ENCODE measurements at places on chromosomes 5 and 9. TPM values are rescaled to one million over a fixed set of nuclear protein-coding genes. Genes with fewer than 3 reads are reported as not detected.

The IL5 gene
- total RNA-seq, result not detected

The THBS4 gene
- total RNA-seq, result 1.1 TPM

The CYSTM1 gene
- total RNA-seq, result 11.4 TPM

The LTC4S gene
- 0.65 TPM for total RNA-seq

The ISL1 gene
- total RNA-seq, result not detected

The CCL21 gene
- total RNA-seq, result not detected

The HARS2 gene
- 24.6 TPM for total RNA-seq

The PCDHB4 gene
- 0.14 TPM for total RNA-seq

The SCGB3A2 gene
- total RNA-seq, result not detected

The GFPT2 gene
- total RNA-seq, result 66.0 TPM

The SLC25A2 gene
- 0.18 TPM for total RNA-seq

The C9 gene
- 0.18 TPM for total RNA-seq

The AQP7 gene
- 0.09 TPM for total RNA-seq

The TSSK1B gene
- 0.09 TPM for total RNA-seq

The CCL19 gene
- total RNA-seq, result not detected

The PCDHB7 gene
- 0.71 TPM for total RNA-seq

The PCDHGC4 gene
- 1.7 TPM for total RNA-seq

The TOR4A gene
- 13.5 TPM for total RNA-seq

The SPATA31D3 gene
- total RNA-seq, result not detected

The SEMA5A gene
- 5.3 TPM for total RNA-seq

The C5orf52 gene
- not detected for total RNA-seq

All from smooth muscle cell of bladder (primary cell).